H1 (cell line): ENCODE measurements at places on chromosomes 6 and 20.

GRCh38 chr20:18995455-18995854 lies 181.9 kb downstream of the SCP2D1 start:
- no peak for DNase-seq

DNA sequence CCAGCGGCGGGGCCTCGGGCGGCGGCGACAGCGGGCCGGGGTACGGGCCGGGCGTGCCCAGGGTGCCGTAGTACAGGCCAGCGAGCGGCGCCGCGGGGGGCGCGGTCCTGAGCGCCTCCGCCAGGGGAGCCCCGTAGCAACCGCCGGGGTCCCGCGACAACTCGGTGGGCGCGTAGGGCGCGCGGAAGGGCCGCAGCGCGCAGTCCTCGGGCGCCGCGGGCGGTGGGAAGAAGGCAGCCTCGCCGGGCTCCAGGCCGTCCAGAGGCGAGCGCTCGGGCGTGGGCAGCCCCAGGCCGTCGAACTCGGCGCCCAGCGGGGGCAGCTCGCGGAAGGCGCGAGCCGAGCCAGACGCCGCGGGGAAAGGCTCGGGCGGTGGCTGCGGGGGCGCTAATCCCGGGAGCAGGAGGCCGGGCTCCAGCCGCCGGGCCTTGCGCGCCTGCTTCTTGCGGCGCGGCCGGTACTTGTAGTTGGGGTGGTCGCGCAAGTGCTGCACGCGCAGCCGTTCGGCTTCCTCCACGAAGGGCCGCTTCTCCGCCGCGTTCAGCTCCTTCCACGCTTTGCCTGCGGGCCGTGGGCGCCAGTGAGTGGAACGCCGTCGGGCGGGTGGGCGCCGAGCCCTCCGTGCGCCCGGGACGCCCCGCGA lies 916 bp downstream of the SOX18 start:
- DNase-seq: peak; percentile 74

DNA sequence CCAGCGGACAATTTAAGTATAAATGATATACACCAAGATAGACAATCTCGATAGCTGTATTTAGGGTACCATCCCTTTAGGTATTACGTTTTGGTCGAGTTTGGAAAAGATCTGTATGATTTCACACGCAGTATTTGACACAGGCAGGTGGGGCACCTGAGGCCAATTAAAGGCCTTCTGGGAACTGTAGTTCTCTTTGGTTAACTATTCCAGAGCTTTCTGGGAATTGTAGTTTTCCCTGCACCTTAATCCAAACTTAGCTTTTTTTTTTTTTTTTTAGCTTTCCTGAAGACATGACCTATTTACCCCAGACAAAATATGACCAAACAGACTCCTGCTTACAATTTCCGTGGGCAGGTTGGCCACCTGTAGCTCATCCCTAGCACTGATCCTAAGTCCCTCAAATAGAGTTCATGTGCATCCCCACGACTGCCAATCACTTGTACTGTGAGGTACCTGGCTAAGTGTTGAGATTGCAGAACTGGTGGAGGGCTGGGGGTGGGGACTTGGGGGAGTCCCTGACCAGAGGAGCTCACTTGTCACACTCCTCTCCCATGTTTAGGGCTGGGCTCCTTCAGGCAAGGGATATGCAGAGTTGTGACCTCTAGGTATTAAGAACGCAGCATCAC lies 999 bp upstream of the EHMT2 start:
- peak; percentile 55 for DNase-seq

- no peak for DNase-seq
These were observed 1226.1 kb downstream of the GRIK2 start for GRCh38 chr6:102619585-102619984.

DNA sequence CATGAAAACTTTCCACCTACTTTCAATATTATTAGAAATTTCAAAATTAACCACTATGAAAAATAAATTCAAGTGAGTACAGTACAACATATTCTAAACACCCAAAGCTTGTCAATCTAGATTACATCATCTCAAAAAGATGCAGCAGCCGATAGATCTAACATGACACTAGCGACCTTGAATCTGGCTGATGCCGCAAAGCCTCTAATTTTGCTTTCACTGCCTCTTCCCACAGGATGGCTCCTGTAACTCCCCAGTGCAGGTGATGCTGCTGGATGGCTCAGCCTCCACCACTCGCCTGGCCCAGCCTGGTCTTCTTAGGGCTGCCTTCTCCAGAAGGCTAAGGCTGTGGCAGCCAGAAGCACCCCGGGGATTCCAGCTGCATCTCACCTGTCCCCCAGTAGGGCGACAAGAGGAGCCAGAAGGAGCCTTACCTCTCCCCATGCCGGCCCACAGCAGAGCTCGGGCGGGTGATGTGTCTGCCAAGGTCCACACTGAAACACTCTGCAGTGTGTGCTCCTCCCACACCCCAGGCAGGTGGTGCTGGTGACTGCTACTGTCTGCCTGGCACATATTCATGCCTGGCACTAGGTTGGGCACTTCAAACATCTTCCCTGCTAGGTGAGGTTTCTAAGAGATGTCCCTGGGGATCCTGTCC lies 82.1 kb downstream of the SLC23A2 start:
- no peak for DNase-seq

GRCh38 chr6:161073930-161074329 lies 82.4 kb downstream of the MAP3K4 start:
- no peak for DNase-seq

- DNase-seq: no peak
These were observed 56.2 kb upstream of the UFL1 start for GRCh38 chr6:96465321-96465903.

DNA sequence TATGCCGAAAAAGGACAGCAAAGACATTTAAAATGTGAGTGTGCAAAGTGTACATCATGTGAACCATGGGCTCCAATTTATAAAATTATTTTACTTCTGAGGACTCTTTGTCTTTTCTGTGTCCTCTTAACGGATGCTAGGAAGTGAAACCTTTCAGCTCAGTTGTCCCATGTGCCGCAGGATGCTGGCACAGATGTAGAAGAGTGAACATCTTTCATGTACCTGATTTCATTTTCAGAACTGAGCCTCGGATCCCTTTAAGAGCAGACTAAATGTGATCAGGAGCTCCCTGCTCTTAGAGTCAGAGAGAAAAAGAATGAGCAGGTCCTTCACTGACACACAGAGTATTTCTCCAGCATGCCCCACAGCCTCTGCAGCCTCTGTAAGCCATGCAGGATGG lies 27.6 kb upstream of the FUCA2 start:
- DNase-seq: no peak

DNA sequence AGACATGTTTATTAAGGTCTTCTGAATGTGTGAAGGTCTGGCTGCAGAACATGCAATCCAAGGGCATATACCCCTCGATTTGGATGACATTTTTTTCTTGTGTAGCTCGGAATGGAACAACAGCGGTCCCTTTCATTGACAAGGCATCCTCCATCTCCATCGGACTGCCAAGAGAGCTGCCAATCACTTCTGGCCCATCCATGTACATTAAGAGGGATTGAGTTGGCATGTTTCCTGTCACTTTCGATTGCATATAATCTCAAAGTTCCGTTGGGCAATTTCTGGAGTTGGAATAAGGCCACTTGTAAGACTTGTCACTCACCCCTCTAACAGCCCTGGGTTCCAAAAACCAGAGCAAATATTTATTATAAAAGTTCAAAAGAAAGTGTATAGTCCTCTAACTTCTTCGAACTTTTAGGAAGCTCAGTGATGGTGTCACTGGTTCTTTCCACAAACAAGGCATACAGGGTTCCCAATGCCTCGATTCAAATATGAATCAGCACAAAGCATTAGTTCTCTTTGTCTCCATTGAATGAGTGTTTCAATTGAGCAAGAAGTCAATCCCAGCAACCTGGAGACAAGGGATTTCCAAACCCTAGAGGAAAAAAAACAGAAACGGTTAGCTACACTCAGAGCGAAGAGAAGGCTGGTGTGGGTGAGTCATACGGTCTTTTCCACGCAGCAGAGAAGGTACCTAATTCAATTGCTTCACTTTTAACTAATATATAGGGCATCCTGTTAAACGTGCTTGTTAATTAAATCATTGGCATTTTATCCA lies 10.9 kb downstream of the ZNF217 start:
- DNase-seq: no peak

GRCh38 chr6:35442693-35443092 lies 9.4 kb upstream of the FANCE start:
- DNase-seq: no peak

GRCh38 chr6:119319694-119320093 lies 29.9 kb downstream of the MAN1A1 start:
- DNase-seq: no peak

GRCh38 chr6:135797361-135797760 lies 54.1 kb upstream of the PDE7B start:
- DNase-seq: no peak

- no peak for DNase-seq
These were observed 255.7 kb downstream of the CDH4 start for GRCh38 chr20:61507778-61508177.

DNA sequence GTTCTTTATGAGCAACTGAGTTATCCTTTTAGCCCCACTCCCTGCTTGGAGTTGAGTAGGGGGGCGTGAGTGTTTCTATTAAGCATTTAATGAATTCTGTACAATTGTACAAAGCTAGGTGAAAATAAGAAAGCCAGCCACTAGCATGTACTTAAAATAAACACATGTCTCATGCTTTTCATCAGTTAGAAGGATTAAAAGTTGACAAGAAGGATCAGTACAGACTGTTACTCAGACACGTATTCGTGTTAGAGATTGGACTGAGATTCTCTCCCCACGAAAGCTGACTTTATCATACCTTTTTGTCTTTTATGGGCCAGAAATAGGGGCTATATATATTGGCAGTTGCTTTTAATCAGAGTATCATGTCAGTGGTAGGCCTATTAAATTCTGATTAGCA lies 1.7 kb downstream of the HSF2 start:
- DNase-seq: no peak

- DNase-seq: no peak
These were observed 84.4 kb downstream of the EYA2 start for GRCh38 chr20:46978951-46979491.
